ENCODE measurements at places on chromosomes 7 and 10. TPM values are rescaled to one million over a fixed set of nuclear protein-coding genes. Genes with fewer than 3 reads are reported as not detected.

Gene CALHM3
- polyA plus RNA-seq: not detected

Gene ZNF853
- polyA plus RNA-seq: 16.3 TPM

Gene PRSS37
- polyA plus RNA-seq: not detected

DNA sequence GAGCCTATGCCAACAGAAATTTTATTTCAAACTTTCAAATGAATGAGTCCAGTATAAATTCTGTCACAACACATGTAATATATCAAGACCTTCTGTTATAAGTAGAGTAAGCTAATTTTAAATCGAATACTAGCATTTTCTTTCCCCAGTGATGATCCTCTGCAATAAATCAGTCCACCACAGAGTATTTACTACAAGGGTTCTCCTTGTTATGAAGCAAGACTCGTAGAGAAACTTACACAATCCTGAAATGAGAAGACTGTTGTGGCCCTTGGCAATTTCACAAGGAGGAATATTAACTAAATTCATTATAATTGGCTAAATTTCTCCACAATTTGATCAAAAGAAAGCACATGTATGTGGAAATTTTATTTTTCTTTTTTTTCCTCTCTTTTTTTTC, 312.4 kb upstream of the DGKB start:
- no peak for DNase-seq

Gene NXPH1
- 0.15 TPM for polyA plus RNA-seq

Gene WIPF3
- polyA plus RNA-seq: 5.0 TPM

- DNase-seq: no peak
These were observed 552.8 kb downstream of the ANKRD7 start for GRCh38 chr7:118777308-118777707.

GRCh38 chr10:13517675-13518074, 11.1 kb downstream of the BEND7 start:
- DNase-seq: no peak

GRCh38 chr7:47350425-47350824, 231.5 kb downstream of the TNS3 start:
- DNase-seq: no peak

Gene HPSE2
- 0.78 TPM for polyA plus RNA-seq

GRCh38 chr7:21939136-21939857, 6.4 kb downstream of the CDCA7L start:
- no peak for DNase-seq

- DNase-seq: no peak
These were observed 820.6 kb downstream of the CCSER2 start for GRCh38 chr10:85148693-85149640.

Gene ATOH7
- 1.7 TPM for polyA plus RNA-seq

Gene FRAT2
- polyA plus RNA-seq: 12.8 TPM

- DNase-seq: no peak
These were observed 180.1 kb downstream of the RAPGEF5 start for GRCh38 chr7:22176791-22177412.

Measured in right renal cortex interstitium (tissue), 3 donors.